Iris pigment epithelial cell (primary cell): ENCODE measurements at places on chromosomes 5 and 9.

- no peak for DNase-seq
Measured at GRCh38 chr5:158843305-158843704, 256.4 kb downstream of the EBF1 start.

- DNase-seq, result no peak
Measured at GRCh38 chr5:23742701-23743100, 235.3 kb downstream of the PRDM9 start.

DNA sequence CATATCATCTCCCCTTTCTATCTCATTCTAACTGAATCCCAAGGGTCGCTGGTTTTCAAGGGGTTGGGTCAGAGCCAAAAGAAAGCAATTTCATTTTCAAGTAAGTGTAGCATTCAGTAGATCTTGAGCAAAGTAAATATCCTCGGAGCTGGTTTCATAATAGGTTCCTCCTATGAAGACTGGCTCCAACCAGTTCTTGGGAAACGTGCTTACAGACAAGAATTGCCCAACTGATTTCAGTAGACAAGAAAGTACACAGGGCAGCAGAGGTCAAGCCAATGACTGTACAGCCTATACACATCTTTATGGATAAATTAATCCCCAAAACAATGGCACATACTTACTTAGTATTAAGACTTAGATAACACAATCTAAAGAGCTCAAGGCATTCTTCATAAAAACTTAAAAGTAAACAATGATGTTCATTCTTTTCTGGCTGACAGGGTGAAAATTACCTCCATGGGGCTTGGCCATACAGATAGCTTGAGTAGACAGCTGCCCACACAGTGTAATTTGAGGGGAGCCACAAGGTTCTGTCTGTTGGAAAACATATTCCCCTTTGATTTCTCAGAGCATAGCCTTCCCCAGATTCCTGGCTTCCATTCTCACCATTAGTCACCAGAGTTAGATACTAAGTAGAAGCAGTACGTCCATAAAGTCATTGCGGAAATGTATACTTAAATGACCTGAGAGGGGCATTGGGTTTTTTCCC, 163.9 kb downstream of the ARRDC3 start:
- peak; percentile 97 for DNase-seq

DNA sequence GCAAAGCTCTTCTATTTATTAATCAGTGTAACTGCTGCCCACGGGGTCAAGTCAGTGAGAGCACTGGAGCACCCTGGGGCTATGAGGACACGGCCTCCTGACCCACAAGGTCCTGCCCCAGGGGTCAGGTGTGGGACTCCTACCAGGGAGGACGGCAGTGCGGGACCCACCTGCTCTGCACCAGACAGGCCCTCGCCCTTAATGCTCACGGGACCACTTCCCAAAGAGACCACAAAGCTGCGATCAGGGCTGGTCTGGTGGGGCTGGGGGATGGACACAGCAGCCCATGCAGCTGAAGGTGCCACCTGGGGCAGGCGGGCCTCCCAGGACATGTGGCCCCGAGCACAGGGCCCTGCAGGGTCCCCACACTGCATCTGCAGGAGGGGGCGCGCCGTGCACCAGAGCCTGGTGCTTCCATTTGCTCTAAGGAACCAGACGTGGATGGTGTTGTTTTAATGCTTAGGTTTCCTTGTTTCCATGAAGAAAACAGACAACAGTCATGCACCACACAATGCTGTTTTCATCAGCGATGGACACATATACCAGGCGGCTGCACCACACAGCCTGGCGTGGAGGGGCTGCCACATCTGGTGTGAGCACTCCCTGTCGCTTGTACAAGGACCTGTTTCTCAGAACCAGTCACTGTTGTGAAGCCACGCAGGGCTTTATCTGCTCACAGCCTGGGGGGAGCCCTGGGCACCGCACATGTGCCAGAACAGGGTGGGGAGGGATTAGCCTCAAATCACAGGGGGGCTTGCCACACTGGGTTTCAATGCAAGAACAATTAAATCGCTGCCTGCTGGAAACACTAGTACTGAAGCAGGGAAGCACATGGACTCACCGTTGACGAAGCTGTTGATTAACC, 22.6 kb downstream of the CLPTM1L start:
- no peak for DNase-seq

- no peak for DNase-seq
Measured at GRCh38 chr5:146653560-146653959, 137.6 kb upstream of the GPR151 start.

DNA sequence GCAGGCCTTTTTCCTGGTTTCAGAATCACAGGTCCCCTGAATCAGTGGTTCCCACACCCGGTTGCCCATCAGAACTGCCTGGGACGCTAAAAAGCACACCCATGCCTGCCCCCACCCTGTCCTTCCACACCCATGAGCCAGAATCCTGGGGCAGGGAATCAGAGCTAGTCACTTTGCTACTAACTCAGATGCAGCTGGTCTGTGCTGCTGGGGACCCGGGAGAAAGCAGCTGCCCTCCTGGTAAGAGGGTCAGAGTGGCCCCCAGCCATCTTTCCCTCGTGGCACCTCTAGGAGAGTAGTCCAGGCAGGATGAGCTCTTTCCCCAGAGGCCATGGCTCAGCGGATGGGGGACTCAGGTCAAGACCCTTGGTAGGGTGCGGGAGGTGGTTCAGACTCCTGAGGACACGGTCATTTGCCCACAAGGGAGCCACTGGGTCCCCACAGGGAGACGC, 11.3 kb upstream of the NUP214 start:
- no peak for DNase-seq

DNA sequence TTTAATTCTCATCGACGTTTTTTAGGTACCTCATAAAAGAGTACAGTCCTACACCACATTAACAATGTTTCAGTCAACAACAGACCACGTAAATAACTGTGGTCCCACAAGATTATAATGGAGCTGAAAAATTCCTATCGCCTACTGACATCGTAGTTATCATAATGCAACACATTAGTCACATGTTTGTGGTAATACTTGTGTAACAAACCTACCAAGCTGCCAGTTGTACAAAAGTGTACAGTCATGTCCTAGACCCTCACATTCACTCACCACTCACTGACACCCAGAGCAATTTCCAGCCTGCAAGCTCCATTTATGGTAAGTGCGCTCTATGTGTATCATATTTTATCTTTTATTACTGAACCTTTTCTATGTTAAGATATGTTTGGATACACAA, 16.8 kb downstream of the GNAQ start:
- DNase-seq, result peak; percentile 75

DNA sequence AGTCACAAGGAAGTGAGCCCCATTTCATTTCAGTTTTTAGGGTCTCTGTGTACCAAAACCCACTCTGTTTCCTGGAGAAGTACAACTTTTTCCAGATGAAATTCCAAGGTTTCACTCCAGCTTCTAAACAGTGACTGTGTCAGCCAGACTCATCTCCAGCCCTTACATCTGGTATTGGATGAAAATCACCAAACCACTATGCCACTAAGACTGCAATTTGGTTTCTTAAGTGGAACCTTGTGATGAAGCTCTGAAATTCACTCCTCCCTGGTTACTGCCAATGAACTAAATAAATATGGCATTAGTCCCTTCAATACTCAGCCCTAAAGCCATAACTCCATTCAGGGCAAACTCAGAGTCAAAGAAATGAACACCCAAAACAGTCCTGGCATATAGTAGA, 211.2 kb upstream of the DAPK1 start:
- no peak for DNase-seq

GRCh38 chr9:126842220-126842842, 18.1 kb upstream of the ZBTB34 start:
- no peak for DNase-seq

GRCh38 chr9:109886617-109887016, 106.6 kb downstream of the PALM2AKAP2 start:
- no peak for DNase-seq

DNA sequence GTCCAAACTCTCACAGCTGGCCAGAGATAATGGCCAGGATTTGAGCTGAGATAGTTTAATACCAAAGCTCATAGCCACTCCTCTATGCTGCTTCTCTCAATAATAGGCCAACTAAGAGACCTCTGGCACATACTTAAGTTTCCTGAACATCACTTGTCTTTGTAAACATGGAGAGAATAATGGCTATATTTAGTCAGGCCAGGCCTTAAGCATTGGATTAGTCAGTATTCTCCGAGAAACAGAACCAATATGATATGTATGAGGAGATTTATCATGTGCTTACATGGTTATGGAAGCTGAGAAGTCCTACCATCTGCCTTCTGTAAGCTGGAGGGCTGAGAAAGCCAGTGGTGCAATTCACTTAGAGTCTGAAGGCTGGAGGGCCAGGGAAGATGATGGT, 45.4 kb downstream of the CFAP95 start:
- no peak for DNase-seq

- peak; percentile 8 for DNase-seq
Measured at GRCh38 chr5:138111937-138112336, 27.3 kb downstream of the NME5 start.

GRCh38 chr5:154986151-154986550, 27.4 kb upstream of the KIF4B start:
- DNase-seq, result peak; percentile 58

DNA sequence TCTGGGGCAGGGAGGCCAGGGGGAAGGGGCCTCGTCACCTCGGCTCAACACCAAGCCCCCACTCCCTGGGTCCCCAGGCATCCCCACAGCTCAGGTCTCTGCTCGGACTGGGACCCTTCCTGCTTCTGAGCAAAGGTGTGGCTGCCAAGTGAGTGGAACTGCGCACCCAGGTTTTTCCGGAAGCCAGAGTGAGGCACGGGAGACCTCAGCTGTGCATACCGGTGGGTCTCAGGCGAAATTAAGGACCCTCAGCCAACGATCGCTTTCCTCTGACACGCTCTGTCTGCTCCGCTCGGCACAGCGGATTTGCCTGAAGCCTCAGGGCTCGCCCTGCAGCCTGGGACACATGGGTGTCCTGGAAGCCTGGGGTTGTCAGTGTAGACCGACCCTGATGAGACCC, 41.0 kb upstream of the IRX4 start:
- no peak for DNase-seq

GRCh38 chr9:109590966-109591365, 92.9 kb upstream of the PTPN3 start:
- DNase-seq, result no peak

- no peak for DNase-seq
Measured at GRCh38 chr9:128643519-128644300, 12.9 kb downstream of the DYNC2I2 start.

- DNase-seq, result no peak
Measured at GRCh38 chr9:132810314-132810713, 67.8 kb downstream of the AK8 start.

DNA sequence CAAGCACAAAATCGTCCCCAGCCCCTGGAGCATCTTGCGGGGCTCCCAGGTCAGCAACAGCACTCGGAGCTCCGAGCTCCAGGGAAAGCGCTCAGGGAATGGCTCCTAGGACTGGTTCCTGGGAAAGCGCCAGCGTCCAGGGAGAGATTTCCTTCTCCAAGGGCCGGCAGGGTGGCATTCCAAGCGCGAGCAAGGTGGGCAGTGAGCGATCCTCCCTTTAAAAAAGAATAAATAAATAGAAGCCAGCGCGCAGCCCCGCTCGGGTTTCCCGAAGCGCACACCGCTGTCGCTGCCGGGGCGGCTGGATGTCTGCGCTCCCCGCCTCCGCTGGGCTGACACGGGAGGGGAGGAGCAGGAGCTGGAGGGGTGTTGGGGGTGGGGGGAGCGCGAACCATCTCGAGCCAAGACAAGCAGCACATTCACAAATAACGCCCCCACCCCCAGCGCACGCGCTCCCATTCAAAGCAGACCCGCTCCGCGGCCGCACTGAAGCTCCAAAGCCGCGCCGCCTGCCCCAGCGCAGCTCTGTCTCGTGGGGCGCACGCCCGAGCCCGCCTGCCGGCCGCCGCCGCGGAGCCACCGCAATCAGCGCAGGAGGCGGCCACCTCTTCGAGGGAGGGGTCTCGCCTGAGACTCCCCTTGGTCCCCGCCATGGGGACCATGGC, 327.4 kb downstream of the SH3GL2 start:
- peak; percentile 3 for DNase-seq

GRCh38 chr5:1399737-1400136, 45.5 kb downstream of the SLC6A3 start:
- DNase-seq, result no peak

DNA sequence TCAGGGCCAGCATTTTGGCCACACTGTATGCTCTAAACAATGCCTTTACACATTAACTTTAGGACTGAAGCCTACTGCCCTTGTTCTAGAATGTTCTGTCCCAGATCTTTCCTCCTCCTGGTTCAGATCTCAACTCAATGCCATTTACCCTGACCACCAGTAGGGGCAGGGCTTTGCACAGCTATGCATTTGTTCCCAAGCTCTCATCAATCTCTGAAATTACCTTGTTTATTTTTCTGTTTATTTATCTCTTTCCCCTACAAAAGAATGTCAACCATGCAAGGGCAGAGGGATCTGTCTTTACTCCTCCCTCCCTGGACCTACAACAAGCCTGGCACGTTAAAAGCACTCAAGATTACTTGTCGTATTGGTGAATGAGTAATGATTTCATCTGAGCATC, 612.9 kb downstream of the BNC2 start:
- DNase-seq, result peak; percentile 42

DNA sequence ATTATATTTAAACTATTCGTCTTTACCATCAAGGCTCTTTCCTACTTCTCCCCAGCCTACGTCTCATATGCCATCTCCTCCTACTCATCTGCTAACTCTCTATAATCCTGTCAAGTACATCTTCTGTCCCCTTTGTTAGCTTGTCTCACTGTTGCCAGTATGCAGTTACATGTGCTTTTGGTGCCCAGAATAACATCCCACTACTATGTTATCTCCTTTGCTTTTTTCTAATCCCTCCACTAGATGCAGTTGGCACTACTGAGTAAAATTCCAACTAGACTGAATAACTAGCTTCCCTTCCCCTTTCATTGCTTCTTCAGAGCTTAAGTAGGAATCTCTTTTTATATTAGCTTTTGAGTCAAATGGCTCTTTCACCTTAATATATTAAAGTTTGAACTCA, 3.0 kb upstream of the ARRDC3 start:
- DNase-seq, result no peak

- DNase-seq, result no peak
Measured at GRCh38 chr9:83526901-83527300, 11.3 kb downstream of the FRMD3 start.

- no peak for DNase-seq
Measured at GRCh38 chr9:124477211-124477647, 27.0 kb downstream of the ADGRD2 start.

DNA sequence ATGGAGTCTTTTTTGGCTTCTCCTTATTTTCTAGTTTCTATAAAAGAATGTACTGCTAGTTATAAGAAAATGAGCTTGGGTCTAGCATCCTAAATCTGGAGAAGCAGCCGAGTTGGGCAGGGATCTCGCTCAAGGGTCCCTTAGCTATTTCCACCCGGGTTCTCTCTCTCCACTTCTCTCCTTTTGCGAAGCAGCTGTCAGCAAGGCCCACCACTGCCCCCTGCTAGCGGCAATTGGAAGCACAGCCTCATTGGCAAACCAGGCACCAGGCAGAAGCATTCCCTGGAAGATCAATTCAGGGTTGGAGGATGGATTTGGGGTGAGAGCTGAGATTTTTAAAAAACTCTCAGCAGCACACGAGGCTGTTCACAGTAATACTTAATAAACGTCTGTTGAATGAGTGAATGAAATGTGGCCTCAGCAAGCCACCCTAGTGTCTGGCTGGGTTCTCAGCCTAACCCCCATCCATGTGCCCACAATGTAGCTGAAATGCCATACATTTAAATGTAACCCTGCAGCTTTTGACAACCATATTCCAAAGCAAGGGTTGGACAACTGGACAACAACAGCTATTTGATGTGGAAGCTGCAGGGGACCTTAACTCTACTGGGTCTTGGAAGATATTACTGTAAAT, 34.6 kb upstream of the TNIP1 start:
- DNase-seq, result peak; percentile 56

- DNase-seq, result peak; percentile 71
Measured at GRCh38 chr5:39473156-39473775, 48.5 kb upstream of the DAB2 start.

- no peak for DNase-seq
Measured at GRCh38 chr5:93220431-93220830, 360.6 kb downstream of the NR2F1-AS1 start.
